ENCODE measurements at places on chromosomes 6 and 20.

- peak; percentile 58 for DNase-seq
These were observed 243.5 kb upstream of the PREP start for GRCh38 chr6:105646391-105646867.

DNA sequence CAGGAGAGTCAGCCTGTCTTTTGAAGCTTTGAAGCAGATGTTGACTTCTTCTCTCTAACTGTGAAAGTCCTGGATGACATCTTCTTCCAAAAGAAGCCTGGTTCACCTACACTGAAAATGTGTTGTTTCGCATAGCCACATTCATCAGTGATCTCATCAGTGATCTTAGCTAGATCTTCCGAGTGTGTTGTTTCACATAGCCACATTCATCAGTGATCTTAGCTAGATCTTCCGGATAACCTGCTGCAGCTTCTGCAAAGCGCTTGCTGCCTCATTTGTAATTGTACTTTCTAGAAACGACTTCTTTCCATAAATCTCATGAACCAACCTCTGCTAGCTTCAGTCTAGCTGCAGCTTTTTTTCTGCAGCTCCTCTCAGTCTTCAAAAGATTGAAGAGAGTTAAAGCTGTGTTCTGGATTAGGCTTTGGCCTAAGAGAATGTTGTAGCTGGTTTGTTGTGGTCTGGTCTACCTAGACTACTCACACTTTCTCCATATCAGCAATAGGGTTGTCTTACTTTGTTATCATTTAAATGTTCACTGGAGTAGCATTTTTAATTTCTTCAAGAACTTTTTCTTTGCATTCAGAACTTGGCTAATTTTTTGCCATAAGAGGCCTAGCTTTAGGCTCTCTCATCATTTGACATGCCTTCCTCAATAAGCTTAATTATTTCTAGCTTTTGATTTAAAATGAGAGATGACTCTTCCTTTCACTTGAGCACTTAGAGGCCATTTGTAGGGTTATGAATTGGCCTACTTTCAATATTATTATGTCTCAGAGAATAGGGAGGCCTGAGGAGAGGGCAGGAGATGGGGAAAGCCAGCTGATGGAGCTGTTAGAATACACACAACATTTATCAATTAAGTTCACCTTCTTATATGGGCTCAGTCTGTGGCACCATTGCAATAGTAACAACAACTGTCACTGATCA lies 48.7 kb upstream of the EXOC2 start:
- peak; percentile 5 for DNase-seq

DNA sequence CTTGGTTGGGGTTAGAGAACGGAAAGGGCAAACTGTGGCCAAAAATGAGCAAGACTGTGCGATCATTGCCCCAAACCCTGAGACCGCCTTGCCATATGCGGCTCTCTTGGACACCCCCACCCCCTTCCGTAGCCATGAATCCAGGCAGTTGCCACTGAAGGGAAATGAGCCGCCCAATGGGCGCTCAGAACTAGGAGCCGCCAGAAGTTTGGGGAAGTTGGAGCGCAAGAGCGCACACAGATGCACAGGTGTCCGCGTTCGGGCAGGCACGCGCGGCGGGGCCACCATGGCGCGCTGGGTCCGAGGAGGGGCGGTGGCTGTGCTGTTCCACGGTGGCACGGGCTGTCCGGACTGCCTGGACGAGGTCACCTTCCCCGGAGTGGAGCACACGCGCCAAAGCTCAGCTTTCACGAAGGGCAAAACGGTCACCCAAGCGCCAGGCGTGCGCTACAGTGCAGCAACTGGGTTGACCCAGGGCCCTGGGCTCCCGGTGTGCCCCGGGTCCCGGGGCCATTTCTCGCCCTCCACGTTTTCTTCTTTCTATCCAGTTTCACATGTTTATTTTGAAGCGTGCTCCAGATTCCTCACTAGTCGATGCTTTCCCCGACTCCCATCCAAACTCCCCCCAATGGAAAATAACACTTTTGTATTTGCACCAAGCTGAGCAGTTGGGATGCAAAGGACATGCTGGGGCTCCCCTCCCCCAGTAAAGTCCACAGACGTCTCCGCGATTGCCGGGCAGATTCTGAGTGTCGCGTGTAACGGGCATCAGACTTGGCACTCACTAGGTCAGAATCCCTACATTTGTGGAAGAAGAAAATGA lies 906 bp upstream of the PDE10A start:
- DNase-seq, result no peak

GRCh38 chr20:18585134-18585533 lies 2.7 kb upstream of the DTD1 start:
- DNase-seq, result no peak

- DNase-seq, result no peak
These were observed 2.5 kb downstream of the WTAP start for GRCh38 chr6:159729598-159730331.

DNA sequence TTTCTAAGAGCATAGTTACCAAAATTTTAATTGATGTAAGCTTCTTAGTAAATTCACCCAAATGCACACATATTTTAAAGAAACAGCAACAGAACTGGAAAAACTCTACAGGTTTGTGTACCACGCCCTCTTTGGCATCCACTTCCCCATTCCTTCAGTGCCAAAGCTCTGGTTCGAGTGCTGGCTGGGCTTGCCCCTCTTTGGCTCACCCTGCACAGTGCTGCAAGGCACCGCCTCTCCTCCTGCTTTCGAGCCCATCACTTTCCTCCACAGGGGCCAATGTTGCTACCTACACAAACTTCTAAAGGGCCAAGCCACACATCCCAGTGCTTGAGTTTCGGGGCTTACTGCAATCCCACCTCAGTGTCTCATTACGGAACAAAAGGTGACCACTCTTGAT lies 9.6 kb downstream of the LRP11 start:
- DNase-seq, result no peak

DNA sequence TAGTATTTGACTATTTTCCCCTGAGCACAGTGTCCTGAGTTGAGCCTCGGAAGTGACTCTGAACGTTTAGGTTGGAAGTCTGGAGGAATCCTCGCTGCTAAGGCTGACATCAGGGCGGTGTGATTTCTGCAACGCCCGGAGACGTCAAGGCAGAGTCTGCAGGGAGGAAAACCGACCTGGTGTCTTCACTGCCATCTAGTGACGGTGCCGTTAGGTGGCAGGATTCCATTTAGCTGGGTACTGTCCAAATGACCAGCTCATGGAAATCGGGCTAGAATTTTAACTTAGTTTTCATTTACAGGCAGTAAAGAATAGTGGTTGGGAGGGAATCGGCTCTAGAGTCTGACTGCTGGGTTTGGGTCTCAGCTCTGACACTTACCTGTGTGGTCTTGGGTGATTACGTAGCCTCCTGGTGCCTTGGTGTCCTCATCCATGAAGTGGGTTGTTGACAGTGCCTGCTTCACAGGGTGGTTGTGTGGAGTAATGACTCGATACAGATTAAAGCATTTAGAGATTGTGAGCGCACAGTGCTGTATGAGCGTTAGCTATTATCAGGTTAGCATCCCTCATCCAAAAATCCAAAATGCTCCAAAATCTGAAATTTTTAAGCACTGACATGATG lies 35.0 kb downstream of the FOXF2 start:
- DNase-seq, result peak; percentile 19

- DNase-seq, result no peak
These were observed 6.7 kb downstream of the RGS19 start for GRCh38 chr20:64072498-64073063.

DNA sequence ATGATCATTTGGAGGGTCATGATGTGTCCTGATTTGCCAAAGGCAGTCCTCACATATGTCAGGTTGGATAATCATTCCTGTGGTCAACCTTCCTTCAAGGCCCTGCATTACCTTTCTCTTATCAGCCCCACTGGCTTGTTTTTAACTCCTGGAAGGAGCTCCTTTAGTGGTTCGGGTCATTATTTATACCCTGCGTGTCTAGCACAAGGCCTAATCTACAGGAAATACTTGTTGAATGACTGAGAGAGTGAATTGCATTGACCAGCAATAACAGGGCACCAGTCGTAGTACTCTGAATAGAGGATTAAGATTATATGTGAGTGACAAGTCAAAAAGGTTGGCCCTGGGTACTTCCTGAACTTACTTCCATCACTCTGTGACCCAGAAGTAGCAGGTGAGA lies 4.5 kb downstream of the HIVEP2 start:
- no peak for DNase-seq

DNA sequence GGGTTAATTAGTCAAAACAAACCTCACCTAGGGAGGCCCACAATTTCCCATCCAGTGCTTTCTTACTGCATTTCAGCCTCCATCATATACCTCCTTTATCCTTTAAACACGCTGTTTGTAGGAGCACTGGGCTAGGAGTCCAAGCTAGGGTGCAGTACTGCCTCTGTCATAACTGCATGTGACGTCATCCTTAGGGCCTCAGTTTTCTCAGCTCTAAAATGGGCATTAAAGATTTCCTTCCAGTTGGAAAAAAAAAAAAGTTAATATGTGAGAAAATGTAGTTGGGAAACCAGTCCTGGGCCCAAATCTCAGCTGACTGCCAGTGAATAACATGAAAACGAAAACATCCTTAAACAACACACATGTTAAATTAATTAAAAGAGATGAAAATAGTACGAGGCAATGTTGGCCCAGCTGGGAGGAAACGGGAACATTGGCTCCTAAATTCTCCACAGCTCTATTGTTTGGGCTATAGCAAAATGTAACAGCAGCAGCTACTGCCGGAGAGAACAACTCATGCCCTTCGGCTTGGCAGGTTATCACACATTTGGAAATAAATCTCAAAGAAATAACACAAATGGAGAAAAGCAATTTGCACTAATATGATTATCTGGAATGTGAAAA lies 79.9 kb upstream of the CCDC167 start:
- no peak for DNase-seq

GRCh38 chr6:54609981-54610380 lies 236.6 kb upstream of the FAM83B start:
- DNase-seq, result no peak

DNA sequence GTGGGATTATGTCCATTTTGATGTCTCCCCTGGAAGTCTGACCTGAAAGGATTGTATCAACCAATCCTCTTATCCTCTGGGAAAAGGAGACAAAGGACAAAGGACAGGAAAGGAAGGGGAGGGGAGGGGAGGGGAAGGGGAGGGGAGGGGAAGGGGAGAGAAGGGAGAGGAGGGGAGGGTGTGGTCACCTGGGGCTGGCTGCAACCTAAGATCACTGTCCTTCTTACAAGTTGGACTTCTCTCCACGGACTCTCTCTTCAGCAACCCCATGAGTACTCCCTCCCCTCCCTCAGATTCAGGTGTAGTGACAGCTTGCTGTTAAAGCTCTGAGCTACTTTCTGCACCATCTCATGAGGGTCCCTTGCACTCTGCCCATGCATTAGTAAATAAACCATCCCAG lies 58.9 kb upstream of the KLHL31 start:
- no peak for DNase-seq

- no peak for DNase-seq
These were observed 9.2 kb downstream of the SIM1 start for GRCh38 chr6:100455230-100456124.

DNA sequence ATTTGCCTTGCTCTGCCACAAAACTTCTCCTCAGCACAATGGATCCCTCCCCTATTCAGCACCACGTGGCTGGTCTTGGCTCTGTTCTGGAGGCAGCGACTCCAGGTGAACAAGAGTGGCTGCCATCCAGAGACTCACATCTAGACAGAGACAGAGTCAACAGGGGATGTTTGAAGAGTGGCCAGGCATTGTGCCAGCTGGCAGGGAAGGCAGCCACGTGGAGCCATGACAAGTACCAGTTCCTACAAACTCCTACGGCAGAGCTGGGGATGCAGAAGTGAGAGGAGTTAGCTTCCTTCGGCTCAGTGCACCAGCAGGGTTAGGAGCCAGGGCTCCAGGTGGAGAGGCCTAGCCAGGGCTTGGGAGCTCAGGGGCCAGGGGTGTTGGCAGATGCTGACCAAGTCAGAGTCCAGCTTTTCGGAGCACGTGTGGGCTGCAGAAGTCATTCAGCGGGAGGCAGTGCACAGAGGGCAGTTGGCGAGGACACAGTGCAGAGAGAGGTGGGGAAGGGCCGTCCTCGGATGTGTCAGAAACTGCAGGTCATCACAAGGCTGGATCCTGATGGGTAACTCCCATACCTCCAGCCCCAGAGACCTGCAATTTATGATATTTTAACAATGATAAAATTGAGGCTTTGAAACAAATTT lies 171.7 kb upstream of the PDE10A start:
- no peak for DNase-seq

DNA sequence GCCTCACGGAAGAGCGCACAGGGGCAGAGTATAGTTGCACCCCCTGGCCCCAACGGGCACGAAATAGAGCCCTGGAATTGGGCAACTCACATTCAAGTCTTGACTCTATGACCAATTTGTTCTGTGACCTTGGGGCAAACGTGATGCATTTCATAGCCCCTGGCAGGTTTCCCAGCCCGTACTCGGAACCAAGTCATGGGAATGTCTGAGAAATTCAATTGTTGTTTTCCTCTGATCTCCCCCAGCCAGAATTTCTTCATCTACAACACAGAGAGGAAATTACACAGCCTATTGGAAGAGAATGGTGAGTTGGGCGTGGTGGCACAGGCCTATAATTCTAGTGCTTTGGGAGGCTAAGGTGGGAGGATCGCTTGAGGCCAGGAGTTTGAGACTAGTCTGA lies 322.3 kb upstream of the SULF2 start:
- DNase-seq, result no peak

GRCh38 chr6:41147917-41148316 lies 6.2 kb downstream of the TREML1 start:
- DNase-seq, result no peak

DNA sequence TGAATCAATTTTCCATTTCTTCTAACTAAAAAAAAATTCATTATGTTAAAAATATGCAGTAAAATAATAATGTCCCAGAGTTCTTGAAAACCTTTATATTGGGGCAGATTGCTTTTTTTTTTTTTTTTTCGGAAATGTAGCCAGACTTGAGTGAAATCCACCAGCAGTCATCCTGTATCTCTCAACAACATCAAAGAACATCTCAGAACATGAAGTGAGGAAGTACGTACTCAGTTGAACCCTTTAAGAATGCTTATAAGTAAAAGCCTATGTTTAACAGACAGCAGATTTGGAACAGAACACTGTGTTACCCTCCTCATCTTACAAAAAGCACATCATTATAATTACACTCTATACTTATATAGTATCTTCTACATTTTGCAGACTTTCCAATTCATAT lies 51.0 kb upstream of the SUPT3H start:
- no peak for DNase-seq

DNA sequence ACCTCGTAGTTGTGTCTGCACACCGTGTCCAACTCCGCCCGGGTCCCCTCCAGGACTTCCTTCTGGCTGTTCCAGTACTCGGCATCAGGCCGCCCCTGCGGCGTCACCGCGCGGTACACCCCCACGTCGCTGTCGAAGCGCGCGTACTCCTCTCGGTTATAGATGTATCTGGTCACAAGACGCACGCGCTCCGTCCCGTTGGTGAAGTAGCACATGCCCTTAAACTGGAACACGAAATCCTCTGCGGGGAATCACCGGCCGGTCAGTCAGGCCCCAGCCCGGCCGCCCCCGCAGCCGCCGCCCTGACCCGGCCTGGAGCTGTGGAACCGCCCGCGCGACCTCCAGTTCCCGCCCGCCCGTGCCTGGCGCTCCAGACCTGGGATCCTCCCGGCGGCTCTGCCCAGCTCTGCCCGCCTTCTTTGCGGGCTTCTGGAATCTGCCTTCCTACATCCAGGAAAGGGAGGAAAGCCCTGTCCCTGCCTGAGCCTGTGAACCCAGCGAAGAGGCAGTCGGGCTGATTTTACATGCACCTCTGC lies 1.6 kb downstream of the HLA-DQB1 start:
- no peak for DNase-seq

- no peak for DNase-seq
These were observed 5.2 kb downstream of the UNC93A start for GRCh38 chr6:167296293-167296690.

All from activated T-cell treated with anti-CD3 and anti-CD28 coated beads, Interleukin-2, amount 50 U/mL, for 72 hours (primary cell).